Nasal cavity respiratory epithelium epithelial cell of viscerocranial mucosa (primary cell): ENCODE measurements at places on chromosomes 4 and X. TPM values are rescaled to one million over a fixed set of nuclear protein-coding genes. Genes with fewer than 3 reads are reported as not detected.

The NAA11 gene
- not detected in 2 replicates for total RNA-seq

The FAM47E gene
- total RNA-seq, result 0.34 and 2.1 TPM in 2 replicates

The DCLK2 gene
- total RNA-seq, result under 0.01 TPM in 1 of 2 replicates, not detected in the other

The PSAPL1 gene
- total RNA-seq, result not detected in 2 replicates

The CXCL13 gene
- not detected in 2 replicates for total RNA-seq

The CLDN22 gene
- not detected in 2 replicates for total RNA-seq

The FAM241A gene
- total RNA-seq, result 4.1 and 4.3 TPM in 2 replicates

The FGF13 gene
- total RNA-seq, result 2.4 and 3.0 TPM in 2 replicates

The VEGFC gene
- 6.7 and 9.9 TPM in 2 replicates for total RNA-seq

The TENM3 gene
- total RNA-seq, result 2.6 and 15.0 TPM in 2 replicates

The SPIN2B gene
- 3.1 and 4.9 TPM in 2 replicates for total RNA-seq

The XPNPEP2 gene
- total RNA-seq, result not detected in 2 replicates

The PAGE5 gene
- total RNA-seq, result not detected in 2 replicates

The SMIM20 gene
- 29.7 and 48.5 TPM in 2 replicates for total RNA-seq

The FAM184B gene
- under 0.01 TPM in 1 of 2 replicates, not detected in the other for total RNA-seq

The FGF16 gene
- not detected in 2 replicates for total RNA-seq

The TMPRSS11A gene
- under 0.01 and 0.50 TPM in 2 replicates for total RNA-seq

The DMP1 gene
- total RNA-seq, result not detected in 2 replicates

The ANXA10 gene
- not detected in 2 replicates for total RNA-seq

The INTS6L gene
- total RNA-seq, result 3.8 and 5.8 TPM in 2 replicates

The PDZD4 gene
- total RNA-seq, result 0.36 TPM in 1 of 2 replicates, not detected in the other

The PLAC1 gene
- 2.3 and 3.1 TPM in 2 replicates for total RNA-seq
